Hypothalamus (tissue), 51 donors: ENCODE measurements at places on chromosomes 6 and 20.

DNA sequence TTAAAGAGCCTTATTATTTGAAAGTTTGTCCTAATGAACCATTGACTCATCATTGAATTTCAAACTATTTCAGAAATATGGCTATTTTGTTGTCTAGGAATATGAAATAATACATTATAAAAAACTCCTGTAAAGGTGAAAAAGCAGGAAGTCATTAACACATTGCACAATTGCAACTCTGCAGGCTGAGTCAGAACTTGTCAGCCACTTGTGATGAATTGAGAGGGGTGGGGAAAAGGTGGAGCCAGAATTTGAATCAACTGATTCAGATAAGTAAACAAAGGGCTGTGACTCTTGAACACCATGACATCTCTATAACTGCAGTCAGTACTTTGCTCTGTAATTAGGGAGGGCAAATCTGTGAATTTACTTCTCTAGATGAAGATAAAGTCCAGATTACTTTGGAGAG is 6.0 kb downstream of the C6orf141 start:
- DNase-seq, result no peak

DNA sequence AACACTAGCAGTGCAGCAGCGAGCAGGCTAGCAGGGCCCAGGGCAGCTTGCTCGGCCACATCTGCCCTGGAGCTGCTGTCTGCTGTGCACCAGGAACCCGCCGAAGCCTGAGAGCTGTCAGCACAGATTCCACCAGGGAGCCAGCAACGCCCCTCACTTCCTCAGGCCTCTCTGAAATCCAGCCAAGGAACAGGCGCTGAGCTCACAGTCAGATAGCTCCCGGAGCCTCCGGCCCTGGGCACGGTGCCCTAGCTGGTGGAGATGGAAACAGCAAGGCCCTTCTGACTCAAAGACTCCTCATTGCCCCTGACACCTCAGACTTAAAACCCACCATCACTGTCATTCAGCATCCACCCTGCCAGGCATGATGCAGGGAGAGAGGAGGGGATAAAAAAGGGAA is 839.4 kb downstream of the MAFB start:
- DNase-seq, result peak; percentile 33

DNA sequence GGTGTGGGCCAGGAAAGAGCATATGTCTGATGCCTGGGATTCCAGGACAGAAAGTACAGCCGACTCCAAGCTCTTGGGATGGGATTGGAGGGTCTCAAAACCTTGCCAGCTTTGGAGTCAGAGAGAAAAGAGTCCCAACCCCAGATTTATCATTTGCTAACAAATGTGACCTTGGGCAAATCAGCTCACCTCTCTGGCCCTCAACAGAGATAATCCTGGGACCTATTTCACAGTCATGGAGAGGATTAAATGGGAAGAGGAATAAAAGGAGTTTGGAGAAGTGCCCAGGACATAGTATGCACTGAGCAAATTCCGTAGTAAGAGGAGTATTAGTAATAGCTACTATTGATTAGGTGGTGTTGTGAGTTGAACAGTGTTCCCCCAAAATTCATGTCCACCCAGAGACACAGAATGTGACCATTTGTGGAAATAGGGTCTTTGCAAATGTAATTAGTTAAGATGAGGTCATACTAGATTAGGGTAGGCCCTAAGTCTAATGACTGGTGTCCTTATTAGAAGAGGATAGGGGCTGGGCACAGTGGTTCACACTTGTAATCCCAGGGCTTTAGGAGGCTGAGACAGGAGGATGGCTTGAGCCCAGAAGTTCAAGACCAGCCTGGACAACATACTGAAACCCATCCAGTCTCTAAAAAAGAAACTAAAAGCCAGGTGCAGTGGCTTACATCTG is 17.1 kb downstream of the RIPOR3 start:
- no peak for DNase-seq

DNA sequence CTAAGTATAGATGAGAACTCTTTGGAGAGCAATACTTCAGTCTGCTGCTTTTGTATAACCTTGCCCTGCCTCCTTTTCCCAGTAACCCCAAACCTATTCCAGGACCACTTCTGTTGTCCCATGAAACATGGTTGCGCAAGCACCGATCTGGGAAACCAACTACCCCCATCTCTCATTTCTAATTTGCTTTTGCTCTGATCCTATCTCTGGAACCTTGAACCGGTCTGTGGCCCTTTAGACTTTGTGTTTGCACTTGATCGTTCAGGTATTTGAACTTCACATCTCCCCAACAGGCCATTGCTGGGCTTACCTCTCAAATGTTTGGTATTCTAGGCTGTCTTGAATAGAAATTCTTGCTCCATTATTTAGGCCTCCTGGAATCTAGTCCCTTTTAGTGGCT is 25.0 kb downstream of the L3MBTL3 start:
- DNase-seq, result no peak

GRCh38 chr6:122098201-122098678 is 301.2 kb upstream of the HSF2 start:
- DNase-seq, result no peak

GRCh38 chr6:97440590-97441176 is 157.7 kb upstream of the MMS22L start:
- peak; percentile 47 for DNase-seq

DNA sequence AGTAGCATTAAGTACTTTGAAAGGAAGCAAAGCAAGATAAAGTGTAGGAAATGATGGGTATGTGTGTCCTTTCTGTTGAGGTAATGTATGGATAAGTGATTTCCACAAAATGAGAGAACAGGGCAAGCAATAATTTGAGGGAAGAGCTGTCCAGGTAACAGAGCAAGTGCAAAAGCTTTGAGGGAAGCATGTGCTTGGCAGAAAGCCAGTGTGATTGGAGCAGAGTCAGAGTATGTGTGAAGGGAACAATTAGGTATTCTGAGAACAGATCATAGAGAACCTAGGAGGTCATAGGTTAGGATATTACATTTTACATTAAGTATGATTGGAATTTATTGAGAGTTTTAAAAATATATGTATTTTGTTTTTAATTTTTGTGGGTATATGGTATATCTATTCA is 30.2 kb upstream of the MAN1A1 start:
- no peak for DNase-seq

- no peak for DNase-seq
Measured at GRCh38 chr20:23970049-23970448, 18.5 kb downstream of the GGTLC1 start.

DNA sequence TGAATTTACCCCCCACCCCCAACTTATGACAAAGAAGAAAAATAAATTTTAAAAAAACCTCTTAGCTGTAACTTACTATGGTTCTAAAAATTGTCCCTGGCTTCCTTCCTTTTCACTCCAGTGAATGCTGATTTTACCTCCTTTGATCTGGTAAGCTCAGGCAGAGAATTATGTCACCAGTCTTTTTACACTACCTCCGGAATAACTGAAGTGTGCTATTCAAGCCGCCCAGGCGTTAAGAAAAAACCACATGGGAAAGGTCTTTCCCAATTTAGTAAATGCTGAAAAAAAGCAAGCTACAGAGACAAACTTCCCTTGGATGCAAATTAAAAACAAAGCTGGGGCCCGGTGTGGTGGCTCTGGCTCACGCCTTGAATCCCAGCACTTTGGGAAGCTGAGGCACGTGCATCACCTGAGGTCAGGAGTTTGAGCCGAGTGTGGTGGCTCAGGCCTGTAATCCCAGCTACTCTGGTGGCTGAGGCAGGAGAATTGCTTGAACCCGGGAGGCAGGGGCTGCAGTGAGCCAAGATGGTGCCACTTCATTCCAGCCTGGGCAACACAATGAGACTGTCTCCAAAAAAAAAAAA is 12.4 kb downstream of the SNX5 start:
- no peak for DNase-seq

DNA sequence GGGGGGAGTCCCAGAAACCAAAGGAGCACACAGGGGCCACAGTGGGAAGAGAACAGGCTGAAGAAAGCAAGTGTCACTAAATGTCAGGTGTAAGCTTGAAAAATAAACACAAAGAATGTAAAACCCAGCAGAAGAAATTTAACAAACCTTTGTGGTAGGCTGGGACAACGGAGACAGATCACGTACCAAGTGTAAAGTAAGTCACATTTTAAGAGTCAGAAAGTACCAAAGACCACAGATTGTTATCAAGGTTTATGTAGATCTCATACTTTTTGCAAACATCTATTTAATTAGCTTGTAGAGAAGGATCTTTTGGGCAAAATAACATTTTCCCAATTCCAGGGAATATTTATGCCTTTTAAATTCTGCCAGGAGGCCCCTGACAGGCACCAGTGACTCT is 1.6 kb downstream of the CLIC5 start:
- no peak for DNase-seq

DNA sequence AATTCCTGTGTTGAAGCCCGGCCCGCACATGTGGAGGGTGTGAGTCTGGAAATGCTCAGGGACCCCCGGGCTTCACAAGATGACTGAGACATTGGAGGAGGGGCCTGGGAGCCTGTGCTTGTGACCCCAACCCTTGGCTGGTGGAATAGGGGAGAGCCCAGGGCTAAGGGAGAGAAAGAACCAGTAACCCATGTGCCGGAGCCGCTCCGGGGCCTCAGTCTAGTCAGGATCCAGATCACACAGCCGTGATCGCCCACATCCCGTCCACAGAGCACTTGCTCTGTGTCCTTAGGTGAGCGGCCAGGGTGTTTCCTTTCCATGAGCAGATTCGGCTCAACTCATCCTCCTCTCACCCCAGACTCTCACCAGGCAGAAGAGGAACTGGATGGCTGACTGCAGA is 152.3 kb upstream of the RPS6KA2 start:
- no peak for DNase-seq

- DNase-seq, result no peak
Measured at GRCh38 chr6:46505693-46506512, 14.7 kb upstream of the RCAN2 start.

DNA sequence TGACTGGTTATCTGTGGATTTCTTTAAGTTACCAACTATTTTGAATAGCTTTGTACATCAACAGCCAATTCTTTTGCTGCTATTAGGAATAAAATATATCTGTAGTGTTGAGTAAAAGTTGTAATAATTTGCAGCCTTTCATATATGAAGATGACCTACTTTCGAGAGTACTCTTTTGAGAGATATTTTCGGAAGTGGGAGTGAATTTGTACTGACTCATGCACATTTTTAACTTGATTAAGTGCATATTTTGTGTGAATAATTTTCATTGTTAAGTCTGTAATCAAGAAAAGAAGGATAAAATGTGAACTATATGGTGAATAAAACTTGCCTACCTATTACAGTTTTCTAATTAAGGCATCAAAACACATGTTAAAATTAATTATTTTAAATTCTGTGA is 51.9 kb downstream of the L3MBTL3 start:
- no peak for DNase-seq

- no peak for DNase-seq
Measured at GRCh38 chr6:105108631-105109262, 71.1 kb downstream of the POPDC3 start.

DNA sequence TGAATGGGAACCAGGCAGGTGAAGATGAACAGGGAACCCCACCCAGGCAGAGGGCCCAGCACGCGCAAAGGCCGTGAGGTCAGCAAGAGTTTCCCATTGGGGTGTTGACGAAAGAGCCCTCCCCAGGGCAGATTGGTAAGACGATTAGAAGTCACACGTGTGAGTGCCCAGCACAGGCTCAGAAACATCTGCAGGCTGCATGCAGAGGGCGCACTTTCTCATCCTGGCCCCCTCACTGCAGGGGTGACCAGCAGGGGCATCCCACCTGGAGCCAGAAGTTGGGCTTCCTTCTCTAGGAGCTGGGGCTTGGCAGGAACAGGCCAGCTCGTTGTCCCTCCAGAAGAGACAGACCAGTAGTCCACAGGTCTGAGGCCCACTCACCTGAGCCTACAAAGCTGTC is 38.4 kb downstream of the VSTM2L start:
- DNase-seq, result no peak

GRCh38 chr20:5650280-5650691 is 99.9 kb upstream of the SHLD1 start:
- no peak for DNase-seq

DNA sequence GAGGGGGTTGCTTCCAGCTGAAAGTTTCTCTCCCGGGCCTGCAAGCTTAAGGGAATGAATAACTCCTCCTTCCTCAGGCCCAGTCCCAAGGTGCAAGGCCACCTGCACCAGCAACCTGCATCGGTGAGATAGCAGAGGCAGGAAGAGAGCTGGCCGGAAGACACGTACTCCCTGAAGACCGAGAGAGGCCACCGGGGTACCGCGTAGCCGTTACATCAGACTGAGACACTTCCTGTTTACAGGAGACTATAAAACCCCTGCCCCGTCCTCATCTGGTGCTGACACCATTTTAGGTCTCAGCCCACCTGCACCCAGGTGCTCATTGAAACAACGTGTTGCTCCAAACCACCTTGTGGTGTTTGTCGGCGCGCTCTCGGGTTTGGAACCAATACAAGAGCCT is 60.5 kb upstream of the PRND start:
- no peak for DNase-seq

DNA sequence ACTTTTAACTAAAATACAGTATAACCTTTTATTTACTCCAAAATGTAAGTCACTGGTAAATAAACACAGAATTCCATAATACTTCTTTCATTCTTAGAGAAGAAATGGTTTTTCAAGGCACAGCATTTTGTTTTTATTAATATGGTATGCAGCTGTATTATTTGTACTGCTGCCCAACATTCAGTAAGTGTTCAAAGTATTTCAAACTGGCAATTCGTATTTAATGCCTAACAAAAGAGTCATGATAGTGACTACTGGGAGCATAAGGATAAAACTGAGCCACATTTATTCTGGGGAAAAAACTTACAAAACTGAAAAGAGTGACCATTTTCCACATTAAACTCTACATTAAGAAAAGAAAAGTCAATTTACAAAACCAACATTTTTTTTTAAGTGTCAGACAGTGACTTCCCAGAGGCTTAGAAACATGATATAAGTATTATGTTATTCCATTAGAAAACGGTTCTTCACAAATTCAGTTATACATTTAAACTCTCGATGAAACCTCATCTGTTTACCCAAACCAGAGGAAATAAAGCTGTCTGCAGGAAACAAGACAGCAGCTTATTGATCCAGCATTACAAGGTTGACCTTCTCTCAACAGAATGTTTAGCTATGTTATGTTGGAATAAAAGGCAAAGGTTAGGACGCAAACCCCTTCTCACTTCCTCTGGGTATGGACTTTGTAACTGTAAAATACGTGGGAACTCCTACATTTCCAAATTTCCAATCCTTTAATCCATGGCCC is 24.3 kb downstream of the EPB41L2 start:
- DNase-seq, result no peak

DNA sequence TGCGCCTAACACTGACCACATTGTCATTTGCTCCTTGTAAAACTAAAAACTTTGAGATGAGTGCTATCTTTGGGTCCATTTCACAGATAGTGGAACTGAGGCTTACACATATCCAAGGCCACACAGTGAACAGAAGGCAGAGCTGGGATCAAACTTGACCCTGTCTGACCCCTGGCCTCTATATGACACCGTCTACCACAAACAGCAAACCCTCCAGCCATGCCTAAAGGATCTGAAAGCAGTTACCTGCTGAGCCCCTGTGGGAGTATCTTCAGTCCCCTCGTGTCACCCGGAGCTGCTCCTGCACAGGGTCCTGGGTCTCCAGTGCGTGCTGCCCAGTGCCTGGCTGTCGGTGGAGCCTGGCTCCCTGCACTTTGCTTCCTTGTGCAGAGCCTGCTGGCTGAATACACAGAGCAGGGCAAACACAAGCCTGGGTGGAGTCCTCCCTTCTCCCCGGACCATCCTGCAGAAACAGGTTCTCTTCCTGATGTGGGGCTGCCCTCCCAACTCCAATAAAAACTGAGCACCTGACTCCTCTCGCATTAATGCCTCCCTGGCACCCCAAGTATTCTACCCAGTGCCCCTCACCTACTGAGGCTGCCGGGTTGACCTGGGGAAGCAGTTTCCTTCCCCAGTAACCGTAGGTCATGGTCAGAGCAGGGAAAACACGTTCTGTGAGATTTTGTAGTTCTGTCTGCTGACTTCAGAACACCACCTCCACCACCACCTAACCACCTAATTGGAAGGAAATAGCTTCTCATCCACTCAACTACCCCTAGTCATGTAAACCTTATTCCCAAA is at the start of gene BCAS1:
Gene BCAS1 (minus strand): TSS at position 408 of the 801 bp plus-strand sequence. CDS start 11,876 bp downstream, outside the sequence.
- DNase-seq, result no peak
